Small intestine (tissue), 16 donors: ENCODE measurements at places on chromosomes 13 and 19.
A peak's percentile ranks its signal among the peaks of the same experiment; 100 is the strongest.

DNA sequence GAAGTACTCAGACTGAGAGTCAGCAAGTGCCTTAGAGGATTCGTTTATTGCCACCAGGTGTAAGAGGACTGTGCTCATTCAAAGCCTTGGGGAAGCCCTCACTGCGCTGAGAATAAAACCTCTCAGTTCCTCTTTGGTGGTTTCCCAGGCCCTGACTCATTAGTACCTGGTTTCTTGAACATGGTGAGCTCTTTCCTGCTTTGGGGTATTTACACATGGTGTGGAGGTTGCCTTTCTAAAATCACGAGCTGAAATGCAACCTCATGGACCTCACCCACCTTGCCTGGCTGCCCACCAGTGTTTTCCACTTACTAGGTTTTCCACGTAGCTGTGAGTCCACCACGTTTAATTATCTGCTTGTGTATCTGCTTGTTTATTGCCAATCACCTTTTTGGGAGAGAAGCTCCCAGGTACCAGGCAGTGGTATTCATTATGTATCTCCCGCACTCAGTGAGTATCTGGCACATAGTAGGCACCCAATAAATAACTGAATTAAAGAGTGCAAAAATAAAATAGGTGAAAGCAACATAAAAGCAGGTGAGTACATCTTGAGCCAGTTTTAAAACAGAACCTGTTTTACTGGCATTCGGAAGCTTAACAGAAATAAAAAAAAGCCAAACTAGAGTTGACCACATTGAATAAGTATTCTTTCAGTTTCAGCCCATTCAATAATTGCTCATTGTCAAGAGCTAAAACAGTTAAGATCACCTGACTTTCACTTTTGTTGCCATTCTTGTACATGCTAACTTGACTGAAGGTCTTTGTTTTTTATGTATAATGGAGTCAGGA lies 533.0 kb downstream of the MYO16 start:
- DNase-seq, result no peak

GRCh38 chr19:46862974-46863632 lies 2.3 kb downstream of the ARHGAP35 start:
- no peak for DNase-seq

- no peak for DNase-seq
Observed at GRCh38 chr19:5466814-5467291, 11.6 kb downstream of the ZNRF4 start.

GRCh38 chr13:102947745-102948405 lies 102.0 kb downstream of the ERCC5 start:
- peak; percentile 29 for DNase-seq

GRCh38 chr19:4923276-4923747 lies 14.0 kb downstream of the UHRF1 start:
- DNase-seq, result no peak

DNA sequence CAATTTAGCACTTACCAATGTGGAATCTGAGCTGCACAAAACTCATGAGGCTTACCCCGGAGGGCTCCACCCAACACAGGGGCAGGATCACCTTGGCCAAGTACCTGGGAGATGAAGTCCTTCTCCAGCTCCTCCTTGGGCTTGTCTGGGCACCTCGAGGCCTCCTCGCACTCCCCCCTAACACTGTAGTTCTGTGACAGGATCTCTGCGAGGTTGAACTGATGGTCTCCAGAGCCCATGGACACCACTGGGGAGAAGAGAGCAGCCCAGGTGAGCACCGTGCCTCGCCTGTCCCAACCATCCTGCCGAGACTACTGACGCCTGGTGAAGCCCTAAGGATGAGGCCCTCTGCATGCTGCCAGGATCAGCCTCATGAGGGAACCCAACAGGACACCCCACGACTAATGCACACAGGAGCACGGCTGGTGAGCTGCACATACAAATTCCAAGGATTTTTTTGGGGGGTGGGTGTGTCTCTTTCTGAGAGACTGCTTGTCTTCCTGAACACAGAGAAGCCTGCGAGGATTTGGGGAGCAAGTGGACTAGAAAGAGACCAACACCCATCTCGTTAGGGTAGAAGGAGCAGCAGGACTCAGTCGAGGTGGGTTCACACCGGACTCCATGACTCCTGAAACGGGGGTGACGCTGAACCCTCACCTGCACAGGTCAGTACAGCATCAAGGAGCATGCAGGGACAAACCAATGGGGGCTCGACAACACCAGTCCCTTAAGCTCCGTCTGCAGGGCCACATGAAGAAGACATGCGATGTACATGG lies 10.1 kb downstream of the MIER2 start:
- no peak for DNase-seq

GRCh38 chr13:51618626-51619025 lies 34.4 kb downstream of the WDFY2 start:
- DNase-seq, result no peak

DNA sequence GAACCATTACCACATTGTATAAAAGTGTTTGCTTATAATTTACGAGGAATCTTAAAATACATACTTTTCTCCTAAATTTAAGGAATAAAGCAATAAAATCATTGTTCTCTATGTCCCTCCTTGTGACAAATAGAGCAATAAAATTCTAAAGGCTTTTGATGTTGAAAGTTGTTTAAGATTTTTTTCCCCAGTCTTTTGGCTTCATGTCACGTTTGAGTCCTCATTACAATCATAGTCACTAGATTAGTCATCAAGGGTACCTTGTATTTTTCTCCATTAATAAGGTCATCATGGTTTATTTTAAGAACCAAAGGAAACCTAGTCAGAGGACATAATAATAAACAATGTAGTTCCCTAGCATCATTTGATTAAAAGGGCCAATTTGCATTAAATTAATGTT lies 3.2 kb downstream of the WBP4 start:
- DNase-seq, result no peak

GRCh38 chr13:80239571-80240255 lies 101.2 kb downstream of the SPRY2 start:
- no peak for DNase-seq

GRCh38 chr19:29532956-29533355 lies 7.2 kb downstream of the VSTM2B start:
- DNase-seq, result no peak

DNA sequence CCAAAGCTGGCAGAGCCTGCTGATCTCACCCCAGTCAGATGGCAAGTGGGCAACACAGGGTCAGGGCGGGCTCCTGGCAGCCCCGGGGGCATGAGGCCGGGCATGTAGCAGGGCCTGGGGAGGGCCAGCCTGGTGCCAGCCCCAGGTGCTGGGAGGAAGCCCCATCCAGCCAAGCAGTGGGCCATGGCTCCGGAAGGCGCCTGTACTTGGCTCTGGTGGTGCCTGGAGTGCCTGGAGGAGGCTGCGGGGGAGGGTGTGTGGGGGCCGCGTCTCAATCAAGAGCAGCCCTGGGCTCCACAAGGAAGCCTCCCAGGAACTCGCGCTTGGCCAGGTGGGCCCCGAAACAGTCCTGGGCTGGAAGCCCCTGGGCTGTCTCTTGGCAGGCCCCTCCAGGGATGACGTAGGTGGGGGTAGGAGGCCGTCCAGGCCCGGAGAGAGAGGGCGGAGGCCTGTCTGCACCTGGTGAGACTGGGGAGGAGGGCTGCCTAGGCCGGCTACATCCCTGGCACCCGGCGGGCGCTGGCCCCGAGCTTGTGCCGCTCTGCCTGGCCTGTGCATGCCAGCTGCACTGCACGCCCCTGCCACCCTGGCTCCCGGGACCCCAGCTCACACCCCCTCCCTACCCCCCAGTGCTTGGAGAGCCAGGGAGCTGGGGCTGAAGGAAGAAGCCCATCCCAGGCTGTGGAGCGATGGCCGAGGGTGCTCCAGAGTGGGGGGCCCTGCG lies 45.9 kb downstream of the COMP start:
- no peak for DNase-seq

DNA sequence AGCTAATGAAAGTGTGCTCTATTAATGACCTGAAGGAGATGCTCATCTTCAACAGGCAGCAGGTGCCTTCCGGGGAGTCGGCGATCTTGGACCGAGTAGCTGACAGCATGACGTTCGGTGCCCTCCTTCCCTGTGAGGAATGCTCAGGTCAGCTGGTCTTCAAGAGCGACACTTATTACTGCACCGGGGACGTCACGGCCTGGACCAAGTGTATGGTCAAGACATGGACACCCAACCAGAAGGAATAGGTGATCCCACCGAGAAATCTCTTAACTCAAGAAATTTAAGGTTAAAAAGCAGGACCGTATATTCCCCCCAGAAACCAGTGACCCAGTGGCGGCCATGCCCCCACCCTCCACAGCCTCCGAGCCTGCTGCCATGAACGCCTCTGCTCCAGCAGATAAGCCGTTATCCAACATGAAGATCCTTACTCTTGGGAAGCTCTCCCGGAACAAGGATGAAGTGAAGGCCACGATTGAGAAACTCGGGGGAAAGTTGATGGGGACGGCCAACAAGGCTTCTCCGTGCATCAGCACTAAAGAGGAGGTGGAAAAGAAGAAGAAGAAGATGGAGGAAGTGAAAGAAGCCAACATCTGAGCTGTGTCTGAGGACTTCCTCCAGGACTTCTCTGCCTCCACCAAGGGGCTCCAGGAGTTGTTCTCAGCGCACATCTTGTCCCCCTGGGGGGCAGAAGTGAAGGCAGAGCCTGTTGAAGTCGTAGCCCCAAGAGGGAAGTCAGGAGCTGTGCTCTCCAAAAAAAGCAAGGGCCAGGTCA lies 22.8 kb upstream of the ANKRD10 start:
- DNase-seq, result no peak

- DNase-seq, result no peak
Observed at GRCh38 chr13:100423375-100423774, 165.2 kb downstream of the GGACT start.

- no peak for DNase-seq
Observed at GRCh38 chr13:78339927-78340326, 263.4 kb downstream of the POU4F1 start.

DNA sequence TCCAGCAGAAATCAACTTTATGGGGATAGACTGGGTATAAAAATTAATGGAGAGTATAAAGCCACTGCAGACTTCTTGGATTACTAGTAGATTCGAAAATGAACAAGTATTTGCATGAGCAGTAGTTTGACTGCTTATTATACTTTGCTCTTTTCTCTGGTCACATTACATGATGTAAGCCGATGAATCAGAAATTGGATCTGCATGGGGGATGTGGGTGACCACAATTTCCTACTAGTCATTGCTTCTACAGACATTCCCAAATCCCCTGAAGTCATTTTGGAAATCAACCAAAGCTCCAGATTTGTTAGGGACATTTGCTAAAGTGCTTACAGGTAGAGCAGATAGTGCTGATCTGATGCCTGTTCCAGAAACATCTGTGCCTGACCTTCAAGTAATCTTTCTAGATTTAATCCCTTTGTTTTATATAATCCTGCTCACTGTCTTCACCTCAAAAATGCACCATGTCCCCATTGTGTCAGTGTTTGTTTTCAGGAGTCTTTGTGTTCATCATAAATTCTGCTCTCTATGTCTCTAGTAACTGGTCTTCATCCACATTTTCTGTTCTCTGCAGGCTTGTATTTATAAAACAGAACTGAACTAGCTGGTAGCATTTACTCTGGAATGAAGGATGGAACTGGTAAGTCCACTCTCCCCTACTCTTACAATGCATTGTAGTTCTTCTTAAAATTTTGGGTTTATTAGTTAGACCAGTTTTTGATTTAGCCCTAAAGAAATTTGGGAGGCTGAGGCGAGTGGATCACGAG lies 201.5 kb upstream of the CSNK1A1L start:
- DNase-seq, result no peak

DNA sequence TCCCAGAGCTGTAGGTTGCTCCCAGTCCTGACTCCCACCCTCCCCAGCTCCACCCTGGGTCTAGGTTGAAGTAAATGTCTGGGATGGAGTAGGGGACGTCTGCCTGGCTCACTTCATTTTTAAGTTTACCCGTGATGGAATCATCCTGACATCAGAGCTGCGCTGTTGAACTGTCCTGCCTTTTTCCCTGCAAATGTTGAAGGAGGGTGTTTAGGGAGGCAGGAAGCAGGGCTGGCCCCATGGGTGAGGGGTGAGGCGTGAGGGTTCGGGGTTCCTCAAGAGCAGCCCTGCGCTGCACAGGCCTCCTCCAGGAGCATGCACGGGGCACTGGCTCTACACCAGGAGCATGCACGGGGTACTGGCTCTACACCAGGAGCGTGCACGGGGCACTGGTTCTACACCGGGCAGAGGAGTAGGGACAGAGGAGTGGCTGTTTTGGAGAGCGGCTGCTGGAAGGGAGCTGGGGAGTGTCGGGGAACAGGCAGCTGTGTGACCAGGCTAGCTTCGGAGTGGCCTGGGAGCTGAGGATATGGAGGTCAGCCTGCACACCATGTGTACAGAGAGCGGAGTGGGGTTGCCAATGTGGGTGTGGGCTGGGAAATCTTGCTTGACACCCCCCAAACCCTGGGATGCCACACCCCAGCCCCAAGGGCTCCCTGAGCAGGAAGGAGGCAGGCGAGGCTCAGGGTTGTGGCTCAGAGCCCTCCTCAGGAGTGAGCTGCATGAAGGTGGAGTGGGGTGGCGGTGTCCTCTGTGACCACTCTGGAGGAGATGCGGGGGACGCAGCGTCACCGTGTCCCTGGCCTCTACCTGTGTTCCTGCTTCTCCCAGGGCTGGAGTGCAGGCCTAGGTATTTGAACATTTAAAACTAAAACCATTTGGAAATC lies 63.3 kb downstream of the GPR12 start:
- DNase-seq, result no peak

DNA sequence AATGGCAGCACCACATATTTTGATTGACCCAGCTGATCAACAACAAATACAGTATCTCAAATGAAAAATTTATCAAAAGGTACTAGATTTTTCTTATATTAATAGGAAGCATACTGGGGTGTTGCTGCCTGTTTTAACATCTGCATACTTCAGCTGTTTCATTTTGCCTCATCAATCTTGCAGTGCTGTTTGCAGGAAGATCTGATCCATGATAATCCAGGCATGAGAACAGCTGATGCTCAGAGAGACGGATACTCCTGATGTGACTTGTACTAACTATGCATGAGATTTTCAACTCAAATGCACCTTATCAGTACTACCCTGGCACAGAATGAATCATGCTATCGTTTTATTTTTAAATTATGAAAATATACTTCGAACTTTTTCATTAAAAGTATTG lies 2136.8 kb downstream of the PCDH9 start:
- no peak for DNase-seq
